NCI-H69 (cell line): ENCODE measurements at places on chromosomes 1 and 21.
A peak's percentile ranks its signal among the peaks of the same experiment; 100 is the strongest.

- DNase-seq, result no peak
Measured at GRCh38 chr1:187442603-187443002, 613.9 kb downstream of the PLA2G4A start.

DNA sequence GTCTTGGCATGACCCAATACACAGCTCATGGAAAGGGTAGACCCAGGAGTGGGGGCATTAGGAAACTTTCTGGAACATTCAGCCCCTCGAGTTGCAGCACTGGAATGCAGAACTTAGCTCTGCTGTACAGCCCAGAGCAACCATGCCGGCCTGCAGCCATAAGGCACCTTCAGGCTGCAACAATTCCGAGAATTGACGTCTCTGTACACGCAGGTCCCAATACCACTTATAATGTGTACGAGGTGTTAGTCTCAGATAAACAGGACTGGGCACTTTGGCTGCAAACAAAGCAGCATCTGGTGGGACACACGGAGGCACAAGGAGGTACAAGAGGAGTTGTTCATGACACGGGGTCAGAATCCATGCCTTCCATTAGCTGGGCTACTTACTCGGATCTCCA lies 7.9 kb downstream of the CBR1 start:
- no peak for DNase-seq

DNA sequence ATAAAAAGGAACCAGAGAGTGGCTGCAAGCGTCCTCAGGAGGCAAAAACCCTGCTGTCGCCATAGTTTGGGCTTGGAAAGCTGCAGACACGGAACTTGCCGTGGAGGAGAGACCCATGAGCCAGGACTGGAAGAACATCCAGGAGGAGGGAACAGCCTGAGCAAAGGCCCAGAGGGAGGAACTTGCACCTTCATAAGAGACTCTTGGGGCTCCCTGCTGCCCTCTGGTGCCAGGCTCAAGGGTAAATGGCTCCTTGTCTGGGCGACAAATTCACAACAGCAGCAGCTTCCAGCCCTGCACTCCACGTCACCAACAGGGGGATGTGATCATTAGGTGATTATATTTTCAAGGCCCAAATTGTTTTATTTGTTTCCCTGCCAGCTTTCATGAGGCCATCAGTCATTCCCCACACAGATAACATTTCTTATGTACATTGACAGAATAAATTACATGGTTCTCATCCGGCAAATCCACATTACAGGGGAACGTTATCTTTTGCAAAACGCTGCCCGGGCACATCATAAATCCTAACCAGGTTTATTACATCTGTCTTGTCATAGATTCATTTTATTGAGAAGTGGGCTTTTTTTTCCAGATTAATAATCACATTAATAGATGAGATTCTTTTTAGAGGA lies 143.0 kb upstream of the GRIK3 start:
- peak; percentile 85 for DNase-seq

- no peak for DNase-seq
Measured at GRCh38 chr1:40847023-40847745, 15.0 kb downstream of the CITED4 start.

GRCh38 chr1:31848381-31848897 lies 32.6 kb upstream of the SPOCD1 start:
- DNase-seq, result no peak

GRCh38 chr1:118993700-118994026 lies 5.5 kb upstream of the TBX15 start:
- no peak for DNase-seq

- peak; percentile 44 for DNase-seq
Measured at GRCh38 chr1:193060406-193060805, 994 bp downstream of the RO60 start.

DNA sequence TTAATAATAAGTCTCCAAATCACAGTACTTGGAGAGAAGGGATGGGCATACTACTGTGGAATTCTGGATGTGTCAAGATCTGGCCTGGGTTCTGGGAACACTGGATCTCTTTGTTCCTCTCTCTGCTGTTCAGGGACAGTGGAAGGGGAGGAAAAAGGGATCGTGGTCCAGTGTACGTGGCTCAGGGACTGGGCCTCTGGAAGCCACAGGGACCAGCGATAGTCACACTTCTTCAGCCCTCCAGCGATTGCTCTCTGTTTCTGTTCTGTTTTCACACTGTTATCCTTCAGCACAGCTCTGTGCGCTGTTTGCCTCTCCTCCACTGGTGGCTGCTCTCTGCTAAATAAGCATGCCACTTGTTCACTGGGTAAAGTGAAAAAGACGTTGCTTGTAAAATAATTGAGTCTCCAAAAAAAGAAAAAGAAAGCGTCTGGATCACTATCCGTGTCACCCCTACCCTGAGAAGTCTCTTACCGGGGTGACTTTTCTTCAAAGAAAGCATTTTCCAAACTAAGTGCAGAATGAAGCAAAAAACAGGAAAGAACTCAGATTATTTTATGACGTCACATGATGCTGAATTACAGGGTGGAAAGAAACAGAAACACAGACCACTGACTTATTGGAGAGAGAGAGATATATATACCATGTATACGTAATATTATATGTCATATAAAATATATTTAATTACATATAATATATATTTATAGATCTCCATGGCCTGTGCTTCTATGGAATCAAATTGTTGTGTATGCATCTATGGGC lies 279.4 kb downstream of the RGS7 start:
- no peak for DNase-seq

- DNase-seq, result no peak
Measured at GRCh38 chr1:195704028-195704427, 904.2 kb downstream of the KCNT2 start.

DNA sequence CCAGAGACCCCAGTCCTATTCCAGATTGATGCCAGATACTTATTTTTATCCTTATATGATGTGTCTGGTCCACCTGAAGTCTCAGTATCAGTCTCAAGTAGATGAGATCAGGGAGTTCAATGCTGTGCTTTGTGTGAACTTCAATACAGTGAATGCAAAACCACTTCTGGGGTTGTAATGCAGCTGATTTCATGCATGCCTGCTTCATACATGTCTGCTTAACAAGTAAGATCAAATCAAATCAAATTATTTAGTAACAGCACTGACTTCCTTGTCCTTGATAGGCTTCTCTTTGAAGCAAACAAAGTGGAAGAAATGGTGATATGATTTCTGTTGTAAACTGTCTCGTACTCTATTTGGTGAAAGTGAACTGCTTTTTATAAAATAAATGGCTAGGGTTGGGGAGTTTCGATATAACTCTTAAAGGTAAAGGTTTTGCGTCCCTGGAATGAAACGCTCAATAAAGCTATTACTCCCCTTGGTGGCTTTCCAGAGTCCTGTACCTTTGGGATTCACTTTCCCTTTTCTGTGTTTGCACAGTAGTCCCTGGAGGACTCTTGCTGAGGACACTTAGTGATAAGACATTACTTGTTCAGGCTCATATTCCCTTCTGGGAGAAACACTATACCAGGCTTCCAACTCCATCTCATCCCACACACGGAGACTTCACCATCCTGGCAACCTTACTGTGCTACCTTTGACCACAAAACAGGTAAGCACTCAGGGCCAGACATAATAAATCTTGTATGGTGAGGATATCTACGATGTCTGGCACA lies 59.3 kb downstream of the FH start:
- no peak for DNase-seq

DNA sequence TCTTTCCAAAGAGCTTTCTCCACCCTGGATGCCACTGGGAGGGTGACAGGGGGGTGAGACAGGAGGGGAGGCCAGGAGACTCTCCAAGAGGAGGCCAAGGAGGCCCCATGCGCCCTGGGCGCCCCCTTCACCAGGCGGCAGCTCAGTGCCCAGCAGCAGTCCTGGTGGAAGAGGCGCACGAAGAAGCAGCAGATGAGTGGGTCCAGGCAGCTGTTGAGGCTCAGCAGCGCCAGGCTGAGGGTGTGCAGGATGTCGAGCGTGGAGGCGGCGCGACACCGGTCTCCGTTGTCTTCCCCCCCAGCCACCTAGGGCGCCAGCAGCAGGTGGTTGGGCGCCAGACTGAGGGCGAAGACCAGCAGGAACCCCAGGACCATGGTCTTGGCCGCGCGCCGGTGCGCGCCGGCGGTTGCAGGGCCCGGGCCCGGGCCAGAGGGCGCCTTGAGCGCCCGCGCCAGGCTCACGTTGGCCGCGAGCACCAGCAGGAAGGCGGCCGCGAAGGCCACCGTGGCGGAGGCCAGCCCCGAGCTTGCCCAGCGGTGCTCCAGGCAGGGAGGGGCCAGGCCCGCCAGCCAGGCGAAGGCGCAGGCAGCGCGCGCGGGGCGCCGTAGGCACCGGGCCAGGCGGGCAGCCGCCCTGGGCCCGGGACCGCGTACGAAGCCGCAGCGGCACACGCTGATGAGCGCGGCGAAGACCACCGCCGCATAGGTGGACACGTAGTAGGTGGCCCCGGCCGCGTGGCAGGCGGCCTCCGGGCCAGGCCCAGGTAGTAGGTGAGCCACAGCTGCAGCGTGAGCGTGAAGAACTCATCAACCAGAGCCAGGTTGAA lies 8.6 kb downstream of the TMEM35B start:
- no peak for DNase-seq
